ENCODE measurements at places on chromosomes 2 and 18. TPM values are rescaled to one million over a fixed set of nuclear protein-coding genes. Genes with fewer than 3 reads are reported as not detected.

The PCARE gene
- not detected for total RNA-seq

The SERPINB3 gene
- not detected for total RNA-seq

The KCNIP3 gene
- 25.6 TPM for total RNA-seq

The EML6 gene
- 3.2 TPM for total RNA-seq

The SNORC gene
- total RNA-seq, result 1.3 TPM

The TRIM54 gene
- not detected for total RNA-seq

The IL1RL1 gene
- 1.3 TPM for total RNA-seq

The LIMS3 gene
- total RNA-seq, result 2.2 TPM

The UGT1A3 gene
- total RNA-seq, result not detected

The ZAP70 gene
- not detected for total RNA-seq

The GAD1 gene
- total RNA-seq, result 1.3 TPM

The RDH14 gene
- 20.1 TPM for total RNA-seq

The POU3F3 gene
- total RNA-seq, result under 0.01 TPM

The RGPD3 gene
- total RNA-seq, result 0.49 TPM

The FAM117B gene
- 0.97 TPM for total RNA-seq

The TLX2 gene
- not detected for total RNA-seq

The EIF2AK3 gene
- 26.1 TPM for total RNA-seq

The CDKL4 gene
- total RNA-seq, result 0.85 TPM

The TRIB2 gene
- 58.4 TPM for total RNA-seq

The XIRP2 gene
- total RNA-seq, result not detected

The UGT1A10 gene
- not detected for total RNA-seq

The KCNE4 gene
- 30.5 TPM for total RNA-seq

The SERPINB8 gene
- total RNA-seq, result 28.1 TPM

The CCDC74B gene
- 10.2 TPM for total RNA-seq

The CCDC148 gene
- total RNA-seq, result 2.3 TPM

The SCYGR4 gene
- total RNA-seq, result not detected

The ZNF142 gene
- total RNA-seq, result 20.8 TPM

The GRHL1 gene
- 0.36 TPM for total RNA-seq

The SERPINB10 gene
- total RNA-seq, result not detected

The CBLN2 gene
- total RNA-seq, result not detected

The ALPP gene
- not detected for total RNA-seq

The SLC14A1 gene
- 3.9 TPM for total RNA-seq

The SKOR2 gene
- not detected for total RNA-seq

The CD207 gene
- total RNA-seq, result not detected

The MC5R gene
- not detected for total RNA-seq

The RFTN2 gene
- 17.5 TPM for total RNA-seq

The ITGB6 gene
- total RNA-seq, result 0.61 TPM

The CRYGA gene
- total RNA-seq, result not detected

The TIA1 gene
- total RNA-seq, result 49.2 TPM

The MROH2A gene
- not detected for total RNA-seq

The TGOLN2 gene
- 134 TPM for total RNA-seq

The DNAJC5G gene
- not detected for total RNA-seq

The CHRND gene
- not detected for total RNA-seq

The DCC gene
- under 0.01 TPM for total RNA-seq

The DNMT3A gene
- total RNA-seq, result 16.9 TPM

The FBXO36 gene
- 4.7 TPM for total RNA-seq

The CD8B2 gene
- not detected for total RNA-seq

The UNC80 gene
- not detected for total RNA-seq

The PDE6D gene
- total RNA-seq, result 16.5 TPM

The DNPEP gene
- total RNA-seq, result 95.2 TPM

The CD8A gene
- not detected for total RNA-seq

The ASB18 gene
- not detected for total RNA-seq

All from hair follicle dermal papilla cell (primary cell).